ENCODE measurements at places on chromosomes 16 and 17.

- DNase-seq: peak; percentile 69
These were observed 1.6 kb upstream of the DECR2 start for GRCh38 chr16:400061-400591.

- DNase-seq: no peak
These were observed 53.8 kb downstream of the MRC2 start for GRCh38 chr17:62681061-62681938.

DNA sequence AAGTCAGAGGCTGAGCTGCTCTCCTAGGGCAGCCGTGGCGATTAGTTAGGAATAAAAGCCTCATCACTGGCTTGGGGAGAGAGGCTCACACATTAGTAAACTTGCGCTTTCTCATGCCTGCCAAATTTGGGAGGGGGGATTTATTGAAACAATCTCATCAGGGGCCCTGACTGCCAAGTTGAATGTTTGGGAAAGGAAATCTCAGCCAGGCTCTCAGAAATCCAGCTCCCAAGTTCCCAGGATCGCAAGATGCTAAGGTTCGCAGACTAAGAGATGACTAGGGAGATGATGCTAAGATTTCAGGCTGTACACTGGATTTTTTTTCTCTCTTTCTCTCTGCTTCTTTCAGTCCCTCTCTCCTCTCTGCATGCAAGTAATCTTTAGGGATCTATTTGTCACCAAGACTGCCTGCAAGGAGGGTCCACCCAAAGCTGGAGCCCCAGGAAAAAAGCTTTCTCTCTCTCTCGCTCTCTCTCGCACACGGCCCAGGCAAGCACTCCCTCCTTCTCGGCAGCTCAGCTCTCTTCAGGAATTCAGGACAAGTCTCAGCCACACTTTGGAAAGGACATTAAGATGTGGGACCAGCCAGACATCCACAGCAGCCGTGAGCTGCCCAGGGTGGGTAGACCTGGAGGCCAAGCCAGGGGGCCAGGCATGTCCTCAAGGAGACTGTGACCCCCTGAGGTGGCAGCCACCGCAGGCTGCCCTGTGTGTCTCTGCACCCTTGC is 1.4 kb downstream of the GPR139 start:
- no peak for DNase-seq

DNA sequence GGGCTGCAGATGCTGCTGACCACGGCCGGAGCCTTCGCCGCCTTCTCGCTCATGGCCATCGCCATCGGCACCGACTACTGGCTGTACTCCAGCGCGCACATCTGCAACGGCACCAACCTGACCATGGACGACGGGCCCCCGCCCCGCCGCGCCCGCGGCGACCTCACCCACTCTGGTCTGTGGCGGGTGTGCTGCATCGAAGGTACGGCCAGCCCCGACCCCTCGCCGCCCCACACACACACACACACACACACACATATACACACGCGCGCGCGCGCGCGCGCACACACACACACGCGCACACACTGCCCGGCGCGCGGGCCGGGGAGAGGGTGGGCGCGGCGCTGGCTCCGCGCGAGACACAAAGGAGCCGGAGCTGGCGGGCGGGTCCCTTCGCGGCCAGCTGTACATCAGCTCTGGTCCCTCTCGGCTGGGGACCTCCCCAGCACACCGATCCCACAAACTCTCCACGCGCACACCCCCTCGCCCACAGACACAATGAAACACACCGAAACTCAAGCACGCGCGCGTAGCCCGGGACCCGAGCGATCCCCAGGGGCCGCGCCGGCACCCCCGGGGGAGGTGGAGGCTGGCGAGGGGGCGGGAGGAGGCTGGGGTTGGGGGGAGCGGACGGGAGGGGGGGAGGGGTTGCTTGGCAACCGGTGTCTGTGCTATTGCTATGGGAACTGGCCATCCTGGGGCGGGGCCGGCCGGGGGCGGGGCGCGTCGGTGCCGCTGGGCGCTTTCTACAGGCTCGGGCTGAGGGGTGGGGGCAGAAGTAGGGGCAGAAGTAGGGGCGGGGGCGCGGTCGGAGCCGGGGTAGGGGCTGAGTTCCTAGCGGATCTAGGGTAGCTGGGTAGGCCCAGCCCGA is 658 bp downstream of the CACNG4 start:
- DNase-seq: no peak

GRCh38 chr17:66889480-66890230 is 54.7 kb downstream of the CACNG5 start:
- DNase-seq: no peak
